NCI-H460 (cell line): ENCODE measurements at places on chromosomes 12 and 14. TPM values are rescaled to one million over a fixed set of nuclear protein-coding genes. Genes with fewer than 3 reads are reported as not detected.

DNA sequence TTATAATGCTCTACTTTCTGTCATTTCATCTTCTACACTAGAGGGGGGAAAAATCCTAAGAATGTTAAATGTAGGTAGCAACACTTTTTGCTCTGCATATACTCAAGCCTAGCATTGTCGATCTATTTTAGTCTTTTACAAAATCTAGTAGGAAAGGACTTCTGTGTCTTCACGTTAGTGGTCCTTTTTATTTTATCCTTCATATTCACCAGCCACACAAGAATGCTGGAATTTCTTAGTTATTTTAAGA is 253.0 kb upstream of the FLRT2 start:
- no peak for DNase-seq

GRCh38 chr12:52585066-52585465 is 11.4 kb upstream of the KRT74 start:
- no peak for DNase-seq

DNA sequence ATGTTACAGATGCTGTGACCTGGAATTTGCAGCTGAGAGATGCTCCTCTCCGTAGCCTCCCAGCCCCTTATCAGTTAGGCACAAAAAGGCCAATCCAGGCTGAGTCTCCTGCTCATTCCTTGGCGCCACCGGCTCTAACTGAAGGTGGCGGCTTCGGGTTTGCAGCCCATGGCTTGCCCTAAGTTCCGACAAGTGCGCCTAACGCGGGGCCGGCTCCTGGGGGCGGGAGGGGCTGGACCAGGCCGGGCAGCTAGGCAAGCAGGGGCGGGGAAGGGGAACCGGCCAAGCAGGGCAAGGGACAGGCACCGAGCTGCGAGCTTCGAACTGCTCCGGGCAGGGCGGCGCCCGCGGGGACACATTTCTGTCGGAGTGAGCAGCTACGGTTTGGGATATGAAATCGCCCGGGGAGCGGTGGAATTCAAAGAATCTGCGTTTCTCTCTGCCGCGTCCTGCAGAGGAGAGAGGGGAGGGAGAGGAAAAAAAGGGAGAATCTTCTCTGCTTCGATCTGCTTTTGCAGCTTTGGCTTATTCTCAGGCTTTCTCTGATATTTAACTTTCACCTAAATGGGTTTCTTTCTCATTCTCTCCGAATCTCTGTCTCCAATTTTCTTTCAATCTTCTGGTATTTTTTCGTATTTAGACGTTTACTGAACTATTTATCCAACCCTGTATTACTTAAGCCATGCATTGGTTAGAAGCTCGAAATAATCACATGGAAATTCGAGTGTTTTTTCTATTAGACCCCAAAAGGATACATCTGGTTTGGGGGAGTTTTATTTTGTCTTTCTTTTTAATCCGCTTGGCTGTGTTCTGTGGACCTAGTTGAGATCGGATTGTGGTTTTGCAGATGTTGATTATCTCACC is 1.6 kb upstream of the HOXC12 start:
- DNase-seq, result peak; percentile 27

GRCh38 chr14:30214014-30214413 is 286.4 kb upstream of the PRKD1 start:
- no peak for DNase-seq

- DNase-seq, result no peak
These were observed 133.8 kb upstream of the ARHGAP5 start for GRCh38 chr14:31943217-31943799.

DNA sequence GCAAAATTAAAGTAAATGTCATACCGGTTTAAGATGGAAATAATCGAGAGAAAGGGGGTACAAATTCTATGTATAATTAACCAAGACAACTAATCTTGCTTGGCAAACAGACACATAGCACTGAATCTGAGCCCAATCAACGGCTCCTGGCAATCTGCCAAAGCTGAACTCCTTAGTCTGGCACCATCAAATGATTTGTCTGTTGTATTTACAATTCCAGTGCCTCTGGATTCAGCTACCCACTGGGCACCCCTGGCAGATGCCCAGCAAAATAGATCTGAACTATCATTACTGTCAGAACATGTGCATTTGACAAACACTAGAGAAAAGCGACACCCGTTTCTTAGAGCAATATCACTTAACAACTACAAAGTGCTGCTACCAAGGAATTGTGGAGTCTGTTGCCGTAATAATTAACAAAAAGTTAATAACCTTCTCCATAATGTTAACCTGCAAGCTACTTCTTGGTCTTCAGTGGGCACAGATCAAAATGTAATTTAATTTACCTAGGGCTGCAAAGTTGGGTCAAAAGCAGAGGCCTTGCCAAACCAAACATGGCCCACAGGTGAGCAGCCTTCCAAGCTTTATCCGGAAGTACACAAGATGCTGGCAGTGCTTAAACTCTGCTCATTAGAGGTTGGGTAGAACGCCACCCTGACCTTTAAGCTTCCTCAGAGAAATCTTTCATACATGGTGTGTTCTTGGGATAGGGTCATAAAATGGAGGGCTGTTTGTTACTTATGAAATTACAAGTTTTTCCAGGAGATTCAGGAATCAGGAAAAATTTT is 7.6 kb downstream of the EGLN3 start:
- DNase-seq, result no peak

- no peak for DNase-seq
These were observed 138.1 kb downstream of the KCNK10 start for GRCh38 chr14:88184956-88185355.

DNA sequence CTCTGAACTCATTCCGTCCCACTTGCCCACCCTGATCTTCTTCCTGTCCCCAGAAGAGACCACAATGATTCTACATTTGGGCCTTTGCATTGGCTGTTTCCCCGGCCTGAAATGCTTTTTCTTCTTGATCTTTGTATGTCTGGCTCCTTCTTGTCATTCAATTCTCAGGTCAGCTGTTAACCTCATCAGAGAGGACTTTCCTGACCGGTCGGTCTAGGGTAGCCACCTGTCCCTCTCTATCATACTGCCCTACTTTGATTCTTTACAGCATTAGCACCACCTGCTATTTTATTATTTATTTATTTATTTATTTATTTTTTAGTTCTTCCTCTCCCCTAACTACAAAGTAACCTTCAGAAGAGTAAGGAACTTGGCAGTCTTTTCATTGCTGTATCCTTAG is 84.3 kb downstream of the DYRK2 start:
- no peak for DNase-seq

- peak; percentile 92 for DNase-seq
These were observed 459.5 kb upstream of the PDE3A start for GRCh38 chr12:19908830-19909229.

GRCh38 chr12:77005611-77006098 is 59.7 kb downstream of the E2F7 start:
- DNase-seq, result no peak

DNA sequence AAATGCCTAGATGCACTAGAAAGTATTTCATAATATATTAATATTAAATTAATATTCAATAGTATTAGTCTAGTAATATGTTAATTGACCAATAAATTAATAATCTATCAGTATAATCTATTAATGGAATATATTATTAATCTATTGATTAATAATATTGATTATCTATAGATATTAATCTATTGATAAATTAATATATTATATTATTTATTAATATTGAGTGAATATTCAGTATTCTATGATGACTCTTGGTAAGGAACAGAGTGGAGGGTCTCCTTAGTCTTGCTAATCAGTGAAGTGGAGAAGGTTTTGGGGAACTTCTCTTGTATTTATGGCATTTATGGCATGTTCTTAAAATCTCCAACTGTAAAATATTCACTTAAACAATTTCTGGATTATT is 679.3 kb upstream of the FLRT2 start:
- no peak for DNase-seq

GRCh38 chr12:113880988-113881962 is 84.8 kb downstream of the RBM19 start:
- DNase-seq, result no peak

DNA sequence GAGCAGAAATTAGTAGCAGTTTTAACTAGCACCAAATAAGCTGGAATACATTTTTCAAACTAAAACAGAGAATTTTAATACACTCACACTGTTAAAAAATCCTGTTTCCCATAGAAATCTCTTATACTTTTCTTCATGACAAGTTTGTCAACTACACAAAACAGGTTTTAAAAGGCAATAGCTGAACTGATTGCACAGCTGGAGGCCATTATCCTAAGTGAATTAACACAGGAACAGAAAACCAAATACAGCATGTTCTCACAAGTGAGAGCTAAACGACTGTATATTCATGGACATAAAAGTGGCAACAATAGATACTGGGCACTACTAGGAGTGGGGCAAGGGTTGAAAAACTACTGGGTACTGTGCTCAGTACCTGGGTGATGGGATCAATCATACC is 11.6 kb upstream of the HAL start:
- DNase-seq, result no peak

- no peak for DNase-seq
These were observed 1323.3 kb downstream of the LRFN5 start for GRCh38 chr14:42929806-42930480.

GRCh38 chr14:96975116-96975515 is 177.9 kb downstream of the VRK1 start:
- no peak for DNase-seq

GRCh38 chr12:120775862-120776552 is 50.4 kb downstream of the ACADS start:
- no peak for DNase-seq

DNA sequence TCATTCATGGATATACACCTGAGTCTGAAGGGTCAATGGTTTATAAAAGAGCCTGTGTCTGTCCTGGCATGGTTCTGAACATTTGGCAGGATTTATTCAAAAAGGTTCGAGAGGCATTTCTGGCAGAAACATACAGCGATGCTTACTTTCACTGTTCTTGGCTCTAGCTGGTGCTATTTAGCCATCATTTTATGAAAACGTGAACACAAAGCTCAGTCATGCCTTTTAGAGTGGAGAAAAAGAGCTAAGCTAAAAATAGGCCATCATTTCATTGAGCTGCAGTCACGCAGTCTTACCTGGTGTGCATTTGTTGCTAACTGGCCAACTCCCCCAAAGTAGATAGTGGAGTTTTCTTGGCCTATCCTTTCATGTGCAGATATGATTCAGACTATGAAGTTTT is 1209.5 kb downstream of the SLC16A7 start:
- no peak for DNase-seq

The ASB2 gene
- total RNA-seq, result not detected in 2 replicates

The BEGAIN gene
- total RNA-seq, result 37.8 and 40.0 TPM in 2 replicates

The ARHGEF40 gene
- 9.3 and 10.7 TPM in 2 replicates for total RNA-seq

The FOXN3 gene
- 7.9 and 8.7 TPM in 2 replicates for total RNA-seq

The SMIM41 gene
- 0.12 TPM in 1 of 2 replicates, not detected in the other for total RNA-seq

The DDN gene
- total RNA-seq, result 0.40 and 0.50 TPM in 2 replicates

The CAMKK2 gene
- total RNA-seq, result 13.1 and 14.1 TPM in 2 replicates

The DBX2 gene
- not detected in 2 replicates for total RNA-seq
